ENCODE measurements at places on chromosomes 12 and 14.

DNA sequence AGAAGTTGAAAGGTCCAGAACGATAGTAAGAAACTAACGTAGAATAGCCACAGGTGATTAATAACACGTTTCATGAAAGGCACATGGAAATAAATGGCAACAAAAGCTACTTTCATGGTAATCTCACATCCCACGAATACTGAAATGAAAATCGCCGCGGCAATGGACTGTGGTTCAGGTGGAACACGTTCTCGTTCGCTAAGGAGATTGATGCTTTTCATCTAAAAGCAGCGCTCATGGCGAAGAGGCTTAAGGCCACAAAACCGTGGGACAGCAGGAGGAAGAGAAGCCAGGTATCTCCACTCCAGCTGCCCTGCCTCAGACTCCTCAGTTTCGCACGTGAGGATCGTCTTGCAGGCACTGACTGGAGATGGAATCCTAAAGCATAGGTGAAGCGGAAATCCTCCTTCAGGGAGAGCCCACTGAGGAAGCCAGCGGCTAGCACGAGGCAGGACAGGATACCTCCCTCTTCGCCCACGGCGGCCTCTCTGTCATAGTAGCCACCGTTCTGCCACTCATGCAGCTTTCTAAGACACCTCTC is 696 bp upstream of the GPHN start:
- DNase-seq: no peak

DNA sequence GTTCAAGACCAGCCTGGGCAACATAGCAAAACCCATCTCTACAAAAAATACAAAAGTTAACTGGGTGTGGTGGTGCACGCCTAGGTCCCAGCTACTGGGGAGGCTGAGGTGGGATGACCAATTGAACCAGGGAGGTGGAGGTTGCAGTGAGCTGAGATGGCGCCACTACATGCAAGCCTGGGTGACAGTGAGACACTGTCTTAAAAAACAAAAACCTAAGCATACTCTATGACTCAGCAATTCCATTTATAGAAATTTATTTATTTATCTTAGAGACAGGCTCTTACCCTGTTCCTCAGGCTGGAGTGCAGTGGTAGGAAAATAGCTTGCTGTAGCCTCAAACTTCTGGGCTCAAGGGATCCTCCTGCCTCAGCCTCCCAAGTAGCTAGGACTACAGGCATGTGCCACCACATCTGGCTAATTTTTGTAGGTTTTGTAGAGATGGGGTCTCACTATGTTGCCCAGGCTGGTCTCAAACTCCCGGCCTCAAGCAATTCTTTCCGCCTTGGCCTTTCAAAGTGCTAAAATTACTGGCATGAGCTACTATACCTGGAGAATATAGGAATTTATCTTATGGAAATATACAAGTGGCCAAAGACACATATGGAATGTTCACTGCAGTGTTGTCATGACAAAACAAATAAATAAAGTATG is 43.3 kb downstream of the NCKAP5L start:
- no peak for DNase-seq

DNA sequence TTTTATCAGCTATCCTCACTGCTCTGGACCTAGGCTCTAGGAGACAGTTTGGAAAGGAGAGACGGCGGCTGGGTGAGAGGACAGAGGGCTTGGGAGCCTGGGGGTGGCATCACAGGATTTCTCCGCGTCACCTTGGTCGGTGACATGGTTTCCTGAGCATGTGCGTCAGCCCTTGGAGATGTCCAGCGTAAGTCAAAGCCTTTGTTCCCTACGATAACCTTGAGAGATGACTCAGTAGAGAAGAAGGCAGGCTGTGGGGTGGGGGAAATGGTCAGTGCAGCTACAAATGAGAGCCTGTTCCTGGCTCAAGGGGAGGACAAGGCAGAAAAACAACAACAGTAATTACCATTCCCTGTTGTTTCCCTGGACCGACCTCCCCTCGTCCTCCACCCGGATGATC is 90.2 kb upstream of the TBX3 start:
- DNase-seq: no peak

GRCh38 chr14:100604709-100605108 is 17.5 kb upstream of the BEGAIN start:
- no peak for DNase-seq

DNA sequence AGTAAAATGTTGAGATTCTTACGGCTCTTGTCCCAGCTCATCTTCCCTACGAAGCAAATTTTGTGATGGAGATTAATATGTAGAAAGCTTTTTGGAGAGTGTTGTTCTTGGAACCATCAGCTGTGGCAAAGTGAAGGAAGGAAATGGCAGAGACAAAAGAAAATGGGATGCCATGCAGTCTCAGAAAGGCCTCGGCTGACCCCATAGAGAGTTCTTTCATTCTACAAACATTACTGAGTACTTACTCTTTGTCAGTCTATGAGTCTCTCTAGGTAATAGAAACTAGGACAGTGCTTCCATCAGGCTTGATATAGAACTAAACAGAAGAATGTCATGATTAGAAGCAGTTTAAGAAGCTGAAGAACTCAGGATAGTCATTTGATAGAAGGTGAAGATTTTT is 134.1 kb downstream of the PLEKHA5 start:
- DNase-seq: no peak

GRCh38 chr14:72925815-72926291 is 411 bp upstream of the DCAF4 start:
- DNase-seq: no peak

GRCh38 chr12:93402333-93403311 is 24.9 kb downstream of the NUDT4 start:
- no peak for DNase-seq

GRCh38 chr12:102596031-102596430 is 115.7 kb upstream of the IGF1 start:
- DNase-seq: no peak

- no peak for DNase-seq
These were observed 79.9 kb downstream of the LLPH start for GRCh38 chr12:66050610-66051009.

- DNase-seq: no peak
These were observed 30.5 kb upstream of the LRP6 start for GRCh38 chr12:12297201-12297830.

GRCh38 chr12:30794591-30795409 is 40.0 kb upstream of the CAPRIN2 start:
- no peak for DNase-seq

DNA sequence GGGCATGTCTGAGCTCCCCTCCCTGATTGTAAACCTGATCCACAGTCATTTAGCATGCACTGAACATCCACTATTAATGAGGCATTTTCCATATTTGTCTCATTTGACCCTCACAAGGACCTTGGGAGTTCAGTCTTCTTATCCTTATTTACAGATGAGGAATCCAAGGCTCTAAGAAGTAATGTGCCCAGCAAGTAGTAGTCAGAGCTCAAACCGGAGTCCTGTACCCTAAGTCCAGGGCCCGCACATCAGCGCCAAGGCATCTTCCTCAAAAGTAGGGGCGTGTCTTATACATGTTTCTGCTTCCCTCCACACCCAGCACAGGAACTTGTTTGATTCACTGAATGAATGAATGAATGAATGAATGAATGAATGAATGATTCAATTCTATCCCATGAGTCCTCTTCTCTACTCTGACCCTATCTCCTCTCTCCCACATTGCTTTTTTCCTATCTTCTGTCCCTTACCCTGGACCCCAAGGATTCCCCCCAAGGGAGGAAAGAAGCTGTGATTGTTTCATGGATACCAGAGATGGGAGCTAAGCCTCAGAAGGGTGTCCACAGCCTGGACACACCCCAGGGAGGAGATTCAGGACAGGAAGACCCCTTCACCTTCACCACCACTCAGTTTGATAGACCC is 21.8 kb upstream of the KRT8 start:
- no peak for DNase-seq

- no peak for DNase-seq
These were observed 10.3 kb upstream of the ZNF84 start for GRCh38 chr12:133026996-133027395.

DNA sequence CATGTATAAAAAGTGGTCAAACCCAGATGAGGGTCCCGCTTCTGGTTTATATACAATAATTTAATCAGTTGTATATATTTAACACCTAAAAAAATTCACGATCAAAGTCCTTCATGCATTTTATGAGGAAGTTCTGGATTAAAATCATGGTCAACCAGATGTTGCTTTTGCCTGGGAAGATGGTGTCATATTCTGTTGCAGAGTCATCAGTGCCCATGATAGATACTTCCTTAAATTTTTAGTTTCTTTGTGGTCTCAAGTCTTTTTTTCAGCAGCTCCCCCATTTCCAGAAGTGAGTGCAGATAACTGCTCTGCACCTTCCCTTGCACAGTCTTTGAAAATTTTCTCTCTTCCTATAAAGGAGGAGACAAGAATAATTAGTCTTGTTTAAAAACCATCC is 16.1 kb downstream of the ERP29 start:
- no peak for DNase-seq

GRCh38 chr12:131892711-131893604 is 1.5 kb upstream of the ULK1 start:
- DNase-seq: no peak

DNA sequence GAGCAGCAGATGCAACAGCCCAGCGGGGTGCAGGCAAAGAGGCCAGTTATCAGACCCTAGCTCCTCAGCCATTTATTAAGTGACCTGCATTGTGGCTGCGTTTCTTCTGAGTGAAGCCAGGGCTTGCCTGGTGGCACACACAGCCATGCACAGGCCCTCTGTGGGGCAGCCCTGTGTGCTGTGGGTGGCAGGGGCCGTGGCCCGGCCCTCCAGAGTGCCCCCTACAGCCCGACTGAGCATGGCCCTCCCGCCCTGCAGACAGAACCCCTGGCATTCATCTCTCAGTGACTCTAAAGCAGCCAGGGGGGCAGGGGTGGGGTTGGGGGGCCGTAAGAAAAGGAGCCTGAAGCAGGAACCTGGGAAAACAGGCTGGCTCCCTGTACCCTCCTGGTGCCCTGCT is 226.0 kb upstream of the PWP1 start:
- no peak for DNase-seq

GRCh38 chr14:68181519-68182326 is 362.1 kb downstream of the RAD51B start:
- DNase-seq: no peak

- no peak for DNase-seq
These were observed 55.7 kb downstream of the ANAPC7 start for GRCh38 chr12:110347767-110348166.

- no peak for DNase-seq
These were observed 11.7 kb downstream of the KDM2B start for GRCh38 chr12:121568971-121569751.

GRCh38 chr12:65779091-65779642 is 45.1 kb upstream of the HMGA2 start:
- DNase-seq: no peak

DNA sequence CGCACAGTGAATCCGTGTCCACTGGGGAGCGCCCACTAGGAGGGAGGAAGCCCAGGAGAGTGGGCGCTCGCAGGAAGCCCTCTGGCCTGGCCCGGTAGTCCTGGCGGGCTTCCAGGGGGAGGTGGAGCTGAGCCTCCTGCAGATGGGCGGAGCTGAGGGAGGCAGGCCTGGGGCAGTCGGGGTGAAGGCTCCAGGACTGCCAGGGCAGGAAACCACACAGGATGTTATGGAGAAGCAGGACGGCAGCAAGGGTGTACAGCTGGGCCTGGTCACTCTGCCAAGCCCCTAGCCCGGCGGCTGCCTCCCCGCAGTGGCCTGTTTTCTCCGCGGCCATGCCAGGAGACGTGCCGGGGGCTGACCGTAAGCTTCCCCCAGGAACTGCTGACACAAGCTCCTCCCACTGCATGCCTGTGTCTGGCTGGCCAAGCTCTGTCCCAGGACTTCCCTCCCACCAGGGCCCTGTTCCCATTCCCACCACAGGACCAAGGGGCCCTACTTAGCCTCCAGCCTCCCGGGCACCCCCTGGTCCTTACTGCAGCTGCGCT is 143.4 kb upstream of the C14orf180 start:
- DNase-seq: no peak

DNA sequence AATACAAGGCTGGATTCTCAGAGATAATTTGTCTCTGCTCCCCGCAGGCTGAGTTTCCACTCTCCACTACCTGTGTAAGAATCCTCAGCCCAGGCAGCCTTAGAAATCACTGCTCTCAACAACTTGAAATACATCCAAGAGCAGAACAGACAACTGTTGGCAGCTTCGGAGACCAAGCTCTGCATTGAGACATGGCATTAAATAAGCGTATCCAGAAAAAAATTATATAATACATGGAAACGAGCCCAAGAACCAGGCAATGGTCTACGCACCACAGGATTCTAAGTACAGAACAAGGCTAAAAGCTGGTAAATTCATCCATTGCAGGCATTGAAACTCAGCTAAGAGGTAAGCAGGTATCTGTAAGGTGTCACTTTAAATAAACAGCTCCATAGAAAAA is 165.5 kb upstream of the DIO3 start:
- no peak for DNase-seq

DNA sequence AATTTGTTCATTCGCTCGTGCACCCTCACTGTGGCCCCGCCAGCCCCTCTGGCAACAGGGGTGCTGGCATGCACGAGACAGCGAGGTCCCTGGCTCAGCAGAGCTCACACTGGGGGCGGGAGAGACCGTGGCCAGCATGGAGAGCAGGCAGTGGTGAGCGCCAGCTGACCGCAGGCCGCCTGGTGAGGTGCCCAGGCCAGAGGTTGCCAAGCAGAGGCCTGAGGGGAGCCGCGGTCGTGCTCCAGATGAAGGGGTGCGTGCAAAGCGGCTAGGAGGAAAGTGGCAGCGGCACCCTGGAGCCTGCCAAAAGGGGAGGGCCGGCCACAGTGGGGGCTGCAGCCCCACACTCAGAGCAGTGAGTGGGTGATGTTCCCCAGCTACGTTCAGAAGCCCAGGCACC is 56.1 kb downstream of the CDC42BPB start:
- DNase-seq: peak; percentile 40

GRCh38 chr12:92136965-92137721 is 8.5 kb downstream of the BTG1 start:
- no peak for DNase-seq

DNA sequence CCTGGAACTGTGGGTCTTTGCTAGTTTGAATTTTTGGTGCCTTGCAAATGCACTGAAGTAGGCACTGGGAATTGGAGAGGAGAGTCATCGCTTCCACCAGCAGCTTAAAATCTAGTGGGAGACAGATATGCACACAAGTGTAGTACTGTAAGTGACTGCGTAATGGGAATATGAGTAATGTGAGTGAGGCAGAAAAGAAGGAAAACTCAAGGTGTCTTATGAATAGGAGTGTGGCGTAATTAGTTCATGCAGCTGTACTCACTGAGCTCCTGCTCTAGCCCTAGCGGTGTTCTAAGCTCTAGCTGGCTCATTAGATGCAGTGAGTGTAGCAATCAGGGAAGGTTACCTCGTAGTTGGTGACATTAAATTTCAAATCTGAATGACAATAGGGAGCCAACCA is 2.8 kb downstream of the TCP11L2 start:
- DNase-seq: no peak

DNA sequence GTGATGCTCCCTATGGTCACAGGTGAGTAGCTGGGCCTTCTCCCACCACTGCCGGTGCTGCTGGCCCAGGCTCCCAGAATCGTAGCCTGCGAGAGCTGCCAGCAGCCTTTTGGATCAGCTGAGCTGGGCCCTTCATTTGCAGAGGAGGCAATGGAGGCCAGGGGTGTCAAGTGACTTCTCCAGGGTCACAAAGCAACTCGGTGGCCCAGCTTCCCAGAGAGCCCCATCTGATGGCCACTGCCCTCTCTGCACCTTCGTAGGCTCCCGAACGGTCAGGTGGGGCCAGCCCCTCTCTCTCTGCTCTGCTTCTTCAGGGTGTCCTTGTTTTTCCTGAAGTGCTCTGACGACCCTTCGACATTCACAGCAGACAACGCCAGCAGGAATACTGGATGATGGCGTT is 4.6 kb downstream of the KRT80 start:
- DNase-seq: no peak

Measured in substantia nigra (tissue), 51 donors.